ENCODE measurements at places on chromosomes 1 and 21.

DNA sequence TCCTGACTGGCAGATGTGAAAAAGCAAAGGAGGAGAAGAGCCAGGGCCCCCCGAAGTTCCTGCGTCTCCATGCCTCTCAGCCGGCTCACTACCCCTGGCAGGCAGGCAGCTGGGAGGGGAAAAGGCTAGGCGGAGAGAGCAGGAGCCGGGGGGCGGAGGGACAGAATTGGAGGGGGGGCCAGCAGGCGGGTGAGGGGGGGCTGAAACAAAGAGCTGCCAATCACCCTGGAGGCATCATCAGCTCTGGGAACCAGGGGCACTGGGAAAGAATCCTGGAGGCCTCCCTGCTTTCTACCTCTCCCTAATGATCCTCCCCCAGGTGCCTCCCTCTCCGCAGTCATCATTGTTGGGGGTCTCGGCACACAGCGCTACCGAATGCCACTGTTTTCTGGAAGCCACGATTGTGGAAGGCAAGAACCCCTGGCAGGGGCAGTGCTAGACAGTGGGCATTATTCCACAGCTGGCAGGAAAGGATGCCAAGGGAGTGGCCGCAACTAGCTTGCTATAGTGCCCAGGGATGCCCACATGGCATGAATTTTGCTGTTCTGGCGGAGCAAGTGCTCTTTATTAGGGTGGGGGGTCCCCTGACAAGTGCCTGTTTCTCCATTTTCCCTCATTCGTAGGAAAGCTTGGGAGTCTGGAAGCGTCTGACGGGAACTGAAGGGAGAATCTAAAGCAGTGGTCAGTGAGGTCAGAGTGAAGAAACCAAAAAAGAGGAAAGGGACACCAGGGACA, at the start of gene THBS3:
TSS of gene THBS3 (minus strand) at position 92 of the 735 bp plus-strand sequence. CDS start at position 71, 21 bp downstream.
- no peak for DNase-seq

GRCh38 chr1:24540051-24540905, 15.6 kb upstream of the NCMAP start:
- no peak for DNase-seq

- DNase-seq: no peak
Measured at GRCh38 chr1:172650474-172651193, 8.3 kb upstream of the FASLG start.

DNA sequence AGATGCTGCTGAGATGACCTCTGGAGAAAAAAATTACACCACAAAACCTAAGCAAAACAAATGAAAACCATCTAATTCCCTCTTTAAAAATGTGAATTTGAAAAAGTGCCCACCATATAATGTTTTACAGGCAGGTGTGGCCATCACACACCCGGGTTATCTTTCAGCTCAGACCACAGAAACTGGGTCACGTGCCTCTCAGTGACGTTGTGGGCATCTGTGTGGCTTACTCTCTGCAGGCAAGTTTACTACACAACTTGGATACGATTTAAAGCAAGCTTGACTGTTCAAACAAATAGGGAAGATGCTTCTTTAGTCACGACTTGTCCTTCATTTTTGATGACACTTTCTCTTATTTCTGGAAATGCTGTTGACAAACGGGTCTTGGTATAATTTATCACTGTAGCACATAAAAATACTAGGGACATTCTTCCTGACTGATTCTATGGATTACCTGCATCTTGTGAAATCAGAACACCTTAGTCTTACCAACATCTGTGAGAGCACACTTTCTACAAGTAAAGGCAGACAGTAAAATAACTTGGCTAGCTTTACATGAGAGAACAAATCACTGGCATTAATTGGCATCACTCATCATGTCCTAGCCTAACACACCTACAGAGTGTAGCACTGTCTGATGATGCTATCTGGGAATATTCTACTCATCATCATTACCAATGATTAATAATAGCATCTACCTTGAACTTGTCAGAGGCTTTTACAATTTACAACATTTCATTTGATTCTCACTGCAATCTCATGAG, 89.3 kb upstream of the EDEM3 start:
- DNase-seq: no peak

- no peak for DNase-seq
Measured at GRCh38 chr1:156217871-156218270, 5.1 kb downstream of the PMF1 start.

GRCh38 chr1:116372191-116372590, 853 bp upstream of the ATP1A1 start:
- no peak for DNase-seq

- no peak for DNase-seq
Measured at GRCh38 chr1:227170361-227171166, 147.7 kb downstream of the CDC42BPA start.

DNA sequence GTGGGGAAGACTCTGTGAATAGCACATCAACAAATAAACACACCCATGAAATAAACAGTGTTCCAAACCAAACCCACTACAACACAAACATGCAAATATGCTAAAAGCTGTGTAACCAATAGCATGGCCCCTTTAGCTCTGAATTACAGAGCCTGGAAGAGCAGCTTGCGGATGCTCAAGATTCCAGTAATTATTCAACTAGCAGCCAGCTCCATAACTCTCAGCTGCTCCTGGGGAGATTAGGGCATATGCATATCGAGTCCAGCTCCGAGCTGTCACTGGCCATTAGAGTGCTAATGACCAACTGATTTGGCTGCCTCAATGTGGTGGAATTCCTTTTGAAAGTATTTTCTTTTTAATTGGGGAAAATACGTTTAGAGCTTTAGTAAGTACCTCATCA, 207.1 kb downstream of the HHAT start:
- DNase-seq: no peak

DNA sequence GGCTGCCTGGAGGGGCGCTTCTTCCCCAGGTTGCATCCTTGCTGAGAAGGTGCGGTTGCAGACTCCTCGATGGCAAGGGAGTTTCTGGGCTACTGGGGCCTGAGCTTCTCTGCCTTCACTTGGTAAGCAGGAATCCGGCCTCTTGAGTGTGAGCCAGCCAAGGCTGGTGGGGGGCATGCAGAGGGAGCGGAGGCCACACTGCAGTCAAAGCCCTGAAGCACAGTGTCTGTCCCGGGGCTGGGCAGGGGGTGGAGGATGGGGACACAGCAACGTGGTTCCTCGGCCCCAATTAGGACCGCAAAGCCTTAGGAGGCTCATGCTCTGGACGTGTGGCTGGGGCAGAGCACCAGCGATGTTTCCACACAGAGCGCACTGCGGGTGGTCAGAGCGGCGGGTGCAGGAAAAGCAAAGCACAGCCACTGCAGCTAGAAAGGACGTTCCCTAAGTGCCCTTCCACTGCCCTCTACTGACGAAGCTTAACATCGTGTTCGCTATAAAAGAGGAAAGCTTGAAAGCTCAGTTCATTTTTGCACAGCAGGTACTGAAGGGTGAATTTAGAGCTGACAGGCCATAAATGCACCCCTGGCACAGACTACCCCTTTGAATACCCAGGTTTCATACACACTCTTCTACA, 60.7 kb upstream of the COG2 start:
- DNase-seq: no peak

GRCh38 chr1:18951416-18951815, 5.1 kb downstream of the IFFO2 start:
- DNase-seq: no peak
